ENCODE measurements at places on chromosomes 2 and 18. TPM values are rescaled to one million over a fixed set of nuclear protein-coding genes. Genes with fewer than 3 reads are reported as not detected.
A peak's percentile ranks its signal among the peaks of the same experiment; 100 is the strongest.

PLGLB2 gene
- total RNA-seq, result 0.60 TPM

FAM228A gene
- total RNA-seq, result 0.29 TPM

HOXD13 gene
- total RNA-seq, result 1.2 TPM

HNMT gene
- 40.7 TPM for total RNA-seq

C18orf54 gene
- total RNA-seq, result 7.6 TPM

SLC39A6 gene
- 87.5 TPM for total RNA-seq

GRCh38 chr2:226137201-226137811 is 662.3 kb downstream of the IRS1 start:
- no peak for DNase-seq

GRCh38 chr2:37670378-37671008 is 949 bp downstream of the CDC42EP3 start:
- DNase-seq, result no peak

DNA sequence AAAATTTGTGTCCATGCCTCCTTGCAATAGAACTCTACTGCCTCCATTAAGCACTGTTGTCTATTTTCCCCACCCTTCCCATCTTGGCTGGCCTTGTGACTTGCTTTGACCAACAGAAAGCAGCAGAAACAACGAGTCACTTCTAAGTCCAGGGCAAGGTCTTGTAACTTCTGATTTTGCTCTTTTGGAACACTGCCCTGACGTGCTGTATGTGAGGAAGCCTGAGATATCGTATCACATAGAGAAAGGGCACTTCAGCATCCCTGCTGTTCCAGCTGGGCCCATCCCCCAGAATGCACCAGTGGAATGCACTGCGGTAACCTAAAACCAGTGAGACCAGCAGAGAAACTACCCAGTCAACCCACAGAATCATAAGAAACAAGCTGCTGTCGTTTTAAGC is 28.1 kb downstream of the NCKAP1 start:
- peak; percentile 53 for DNase-seq

DNA sequence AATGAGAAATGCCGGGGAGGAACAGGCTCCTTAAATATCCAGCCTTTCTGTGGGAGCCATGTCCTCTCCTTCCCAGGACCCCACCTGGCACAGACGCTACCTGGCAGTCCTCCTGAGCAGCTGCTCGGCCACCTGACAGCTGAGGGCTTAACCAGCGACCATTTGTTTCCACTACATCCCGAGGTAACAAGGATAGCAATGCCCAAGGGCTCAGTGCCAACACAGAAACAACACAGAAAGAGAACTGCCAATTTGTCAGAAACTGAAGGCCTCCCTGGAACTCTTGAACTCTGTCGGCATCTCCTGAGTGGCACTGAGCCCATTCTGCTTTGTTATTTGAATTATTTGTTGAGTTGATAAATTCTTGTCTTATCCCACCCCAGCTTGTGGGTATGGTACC is 122.2 kb upstream of the ARHGAP28 start:
- DNase-seq, result no peak

GRCh38 chr2:223727562-223727961 is 109.8 kb downstream of the AP1S3 start:
- DNase-seq, result peak; percentile 78

DNA sequence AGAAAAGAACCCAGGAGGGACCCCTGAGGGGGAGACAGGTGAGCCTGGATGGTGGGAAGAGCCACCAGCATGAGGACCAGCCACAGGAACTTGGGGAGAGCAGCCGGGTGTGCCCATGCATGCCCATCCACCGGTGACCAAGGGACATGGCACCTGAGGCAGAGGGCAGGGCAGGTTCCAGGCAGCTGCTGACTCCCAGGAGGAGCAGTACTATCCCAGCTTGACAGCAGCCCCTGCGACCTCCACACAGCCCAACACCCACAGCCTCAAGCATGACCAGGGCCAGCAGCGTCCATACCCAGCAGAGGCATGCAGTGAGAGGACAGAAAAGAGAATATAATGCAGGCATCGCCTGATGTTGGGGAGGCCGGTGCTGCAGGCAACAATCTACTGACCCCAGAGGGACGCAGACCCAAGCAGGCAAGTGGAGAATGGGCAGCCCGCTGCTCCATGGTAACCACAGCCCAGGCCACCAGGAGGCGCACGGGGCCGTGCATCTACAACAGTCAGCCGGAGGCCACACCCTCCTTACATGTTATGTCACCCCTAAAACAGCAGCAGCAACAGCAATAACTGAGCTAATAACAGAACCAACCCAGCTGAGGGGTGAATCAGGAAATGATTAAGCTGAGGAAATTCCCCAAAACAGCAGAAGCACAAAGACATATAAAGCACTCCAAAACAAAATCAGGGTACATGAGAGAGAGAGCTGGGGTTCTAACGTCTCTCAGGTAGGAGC is 44.1 kb downstream of the ANKMY1 start:
- peak; percentile 68 for DNase-seq

DNA sequence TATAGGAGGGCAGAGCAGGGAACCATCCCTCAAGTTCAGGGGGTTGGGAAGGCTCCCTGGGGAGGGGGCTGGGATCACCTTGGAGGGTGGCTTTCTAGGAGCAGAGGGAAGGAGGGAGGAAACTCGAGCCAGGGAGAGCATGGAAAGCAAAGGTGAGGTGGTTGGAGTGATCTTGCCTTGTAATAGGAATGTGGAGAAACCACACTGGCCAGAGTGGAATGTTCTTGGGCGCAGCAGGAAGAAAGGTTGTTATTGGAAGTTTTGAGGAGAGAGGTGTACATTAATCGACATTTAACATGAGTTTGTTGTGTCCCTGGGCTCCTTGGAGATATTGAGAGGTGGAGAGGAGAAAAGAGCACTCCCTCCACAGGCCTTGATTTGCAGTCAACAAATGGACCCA is 272.2 kb downstream of the PRKCE start:
- no peak for DNase-seq

GRCh38 chr18:29823671-29824070 is 1218.9 kb downstream of the DSC3 start:
- no peak for DNase-seq

- peak; percentile 34 for DNase-seq
Measured at GRCh38 chr2:25700221-25700660, 26.9 kb upstream of the DTNB start.

DNA sequence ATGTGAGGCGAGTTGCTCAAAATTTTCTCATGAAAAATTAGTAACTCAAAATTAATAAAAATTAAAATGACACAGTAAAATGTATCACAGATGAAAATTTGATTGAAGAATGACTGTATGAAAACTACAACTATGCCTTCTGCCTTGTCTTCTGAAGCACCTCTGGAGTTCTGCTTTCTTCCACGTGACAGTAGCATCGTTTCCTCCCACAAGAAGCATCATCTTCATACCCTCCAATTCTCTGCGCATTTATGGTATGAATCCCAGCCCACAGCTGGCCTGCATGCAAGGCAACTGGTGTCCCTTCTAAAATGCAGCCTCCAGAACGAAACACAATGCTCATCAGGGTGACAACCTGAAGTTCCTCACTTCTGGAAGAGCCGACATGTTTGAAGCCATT is 189.9 kb downstream of the MYO1B start:
- DNase-seq, result no peak

DNA sequence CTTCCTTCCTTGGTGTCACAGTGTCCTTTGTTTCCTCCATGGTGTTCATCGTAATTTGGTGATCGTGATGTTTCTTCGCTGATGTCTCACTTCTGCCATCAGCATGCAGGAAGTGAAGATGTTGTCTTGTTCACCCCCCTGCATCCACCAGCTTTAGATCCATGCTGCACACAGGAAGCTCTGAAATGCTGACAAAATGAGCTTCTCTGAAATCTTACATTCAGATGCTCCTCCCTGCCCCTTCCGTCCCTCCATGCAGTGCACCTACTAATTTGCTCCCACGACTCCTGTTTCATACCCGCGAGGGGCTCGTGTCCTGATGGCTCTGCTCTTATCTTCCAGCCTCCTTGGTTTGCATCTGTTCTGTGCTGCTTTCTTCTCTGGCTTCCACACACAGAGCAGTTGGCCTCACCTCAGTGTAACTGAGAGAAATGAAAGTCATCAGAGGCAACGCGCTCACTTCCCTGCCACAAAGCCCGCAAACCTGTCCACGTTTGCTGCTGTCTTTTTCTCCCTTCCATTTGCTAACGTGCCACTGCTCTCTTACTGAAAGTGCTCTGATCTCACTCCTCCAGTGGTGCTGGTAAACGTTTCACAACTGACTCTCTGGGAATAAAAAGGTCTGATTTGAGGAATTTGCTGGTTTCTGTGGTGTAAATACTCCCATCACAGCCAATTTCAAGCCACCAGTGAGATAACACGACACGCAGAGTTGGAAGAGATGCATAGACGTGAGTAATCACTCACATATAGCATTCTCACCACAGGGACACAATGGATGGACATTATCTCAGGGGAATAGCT is 41.0 kb upstream of the MGAT4A start:
- no peak for DNase-seq

GRCh38 chr18:22278798-22279197 is 109.4 kb downstream of the GATA6 start:
- DNase-seq, result no peak

- no peak for DNase-seq
Measured at GRCh38 chr2:192245329-192245728, 50.6 kb upstream of the TMEFF2 start.

- DNase-seq, result no peak
Measured at GRCh38 chr18:57982372-57983021, 61.5 kb upstream of the NEDD4L start.

- DNase-seq, result peak; percentile 11
Measured at GRCh38 chr2:189348369-189348768, 92.9 kb upstream of the WDR75 start.

GRCh38 chr2:96089356-96090195 is 26.8 kb downstream of the ADRA2B start:
- DNase-seq, result no peak

- peak; percentile 73 for DNase-seq
Measured at GRCh38 chr2:225103737-225104141, 61.5 kb upstream of the DOCK10 start.

DNA sequence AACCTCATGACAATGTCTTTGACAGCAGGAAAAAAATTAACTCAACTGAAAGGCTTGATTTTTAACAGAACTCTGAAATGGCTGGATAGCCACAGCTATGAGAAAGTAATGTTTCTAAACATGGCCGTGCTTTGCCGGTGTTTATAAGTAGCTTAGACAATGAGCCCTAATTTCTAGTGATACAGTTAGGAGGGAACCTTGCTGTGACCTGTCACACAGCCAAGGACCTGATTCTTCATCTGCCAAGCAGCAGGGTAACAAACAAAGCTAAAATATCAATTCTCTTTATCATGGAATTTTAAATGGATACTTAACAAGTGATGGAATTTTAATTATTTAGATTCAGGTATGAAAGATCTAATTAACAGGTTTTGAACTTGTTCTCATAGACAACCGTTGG is 24.3 kb upstream of the DYNC2LI1 start:
- no peak for DNase-seq

DNA sequence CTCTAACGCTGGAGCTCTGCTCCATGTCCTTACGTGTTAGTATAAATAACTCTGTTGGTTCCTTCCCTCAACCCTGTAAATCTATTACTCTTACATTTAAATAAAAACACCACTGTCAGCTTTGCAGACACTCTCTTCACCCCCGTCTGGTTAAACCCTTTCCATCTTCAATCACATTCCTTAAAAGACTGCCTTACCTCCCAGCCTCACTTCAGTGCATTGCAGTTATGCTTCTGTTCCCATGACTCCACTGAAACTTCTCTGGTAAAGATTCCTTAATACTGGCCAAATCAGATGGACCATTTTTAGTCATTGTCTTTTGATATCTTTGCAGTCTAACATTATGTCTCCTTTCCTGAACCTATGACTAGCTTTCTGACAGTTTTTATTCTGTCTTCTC is 61.7 kb downstream of the EML4 start:
- DNase-seq, result no peak

- no peak for DNase-seq
Measured at GRCh38 chr2:8391584-8391983, 290.3 kb upstream of the ID2 start.

GRCh38 chr18:76524900-76525698 is 30.1 kb upstream of the ZNF516 start:
- peak; percentile 63 for DNase-seq

All from RPMI7951 (cell line).